Left renal pelvis (tissue), 4 donors: ENCODE measurements at places on chromosomes 1 and 21. TPM values are rescaled to one million over a fixed set of nuclear protein-coding genes. Genes with fewer than 3 reads are reported as not detected.

SERPINC1 gene
- 0.39 TPM for polyA plus RNA-seq

NOS1AP gene
- polyA plus RNA-seq, result 8.9 TPM

KCNK2 gene
- polyA plus RNA-seq, result 2.9 TPM

GBP5 gene
- 0.22 TPM for polyA plus RNA-seq

RSPH1 gene
- polyA plus RNA-seq, result 11.7 TPM

HES5 gene
- polyA plus RNA-seq, result 0.36 TPM

CA6 gene
- 0.12 TPM for polyA plus RNA-seq

C1orf216 gene
- polyA plus RNA-seq, result 9.3 TPM

KIAA0040 gene
- polyA plus RNA-seq, result 15.1 TPM

RBM11 gene
- polyA plus RNA-seq, result 5.1 TPM

PAQR6 gene
- 5.5 TPM for polyA plus RNA-seq

PPFIA4 gene
- polyA plus RNA-seq, result 15.3 TPM

PDZK1 gene
- 169 TPM for polyA plus RNA-seq

TNFRSF18 gene
- polyA plus RNA-seq, result 0.66 TPM

WARS2 gene
- 21.9 TPM for polyA plus RNA-seq

OR2M7 gene
- not detected for polyA plus RNA-seq

NR5A2 gene
- 2.9 TPM for polyA plus RNA-seq

MYCL gene
- polyA plus RNA-seq, result 7.1 TPM

ROR1 gene
- 28.2 TPM for polyA plus RNA-seq

LRRIQ3 gene
- polyA plus RNA-seq, result 0.40 TPM

FYB2 gene
- not detected for polyA plus RNA-seq

NTRK1 gene
- 1.2 TPM for polyA plus RNA-seq

KMO gene
- 0.59 TPM for polyA plus RNA-seq

OR6N1 gene
- polyA plus RNA-seq, result not detected

NKAIN1 gene
- polyA plus RNA-seq, result 3.7 TPM

NPHS2 gene
- 5.0 TPM for polyA plus RNA-seq

TENT5C gene
- polyA plus RNA-seq, result 3.0 TPM

PDC gene
- 0.76 TPM for polyA plus RNA-seq

GLIS1 gene
- polyA plus RNA-seq, result 3.1 TPM

EPS8L3 gene
- 0.46 TPM for polyA plus RNA-seq

CR1 gene
- 3.0 TPM for polyA plus RNA-seq

PPIAL4G gene
- polyA plus RNA-seq, result not detected

SPRR2B gene
- polyA plus RNA-seq, result 3.2 TPM

CRYAA gene
- polyA plus RNA-seq, result not detected

UBASH3A gene
- polyA plus RNA-seq, result 0.07 TPM

KIF17 gene
- 5.1 TPM for polyA plus RNA-seq

OR6K3 gene
- polyA plus RNA-seq, result 0.13 TPM

PLA2G2F gene
- polyA plus RNA-seq, result 0.93 TPM

C1orf115 gene
- 7.4 TPM for polyA plus RNA-seq

CLDN17 gene
- polyA plus RNA-seq, result not detected

CR1L gene
- 2.1 TPM for polyA plus RNA-seq

VSIG8 gene
- not detected for polyA plus RNA-seq

PARK7 gene
- 267 TPM for polyA plus RNA-seq

EXTL1 gene
- polyA plus RNA-seq, result 1.8 TPM

COL24A1 gene
- polyA plus RNA-seq, result 1.7 TPM

HPDL gene
- 3.2 TPM for polyA plus RNA-seq

KCNE1 gene
- 0.46 TPM for polyA plus RNA-seq

ESRRG gene
- 42.1 TPM for polyA plus RNA-seq

RGS13 gene
- polyA plus RNA-seq, result not detected

FAM163A gene
- 1.1 TPM for polyA plus RNA-seq

OLIG1 gene
- polyA plus RNA-seq, result not detected

GPR25 gene
- polyA plus RNA-seq, result not detected

NEGR1 gene
- 5.5 TPM for polyA plus RNA-seq

IL22RA1 gene
- polyA plus RNA-seq, result 3.2 TPM

SHC1 gene
- polyA plus RNA-seq, result 91.1 TPM

PADI3 gene
- polyA plus RNA-seq, result not detected

C1orf105 gene
- polyA plus RNA-seq, result not detected

SYDE2 gene
- 7.7 TPM for polyA plus RNA-seq
